CD4-positive, alpha-beta T cell treated with Interleukin-17A for 4 hours (primary cell): ENCODE measurements at places on chromosomes 13 and 19.

DNA sequence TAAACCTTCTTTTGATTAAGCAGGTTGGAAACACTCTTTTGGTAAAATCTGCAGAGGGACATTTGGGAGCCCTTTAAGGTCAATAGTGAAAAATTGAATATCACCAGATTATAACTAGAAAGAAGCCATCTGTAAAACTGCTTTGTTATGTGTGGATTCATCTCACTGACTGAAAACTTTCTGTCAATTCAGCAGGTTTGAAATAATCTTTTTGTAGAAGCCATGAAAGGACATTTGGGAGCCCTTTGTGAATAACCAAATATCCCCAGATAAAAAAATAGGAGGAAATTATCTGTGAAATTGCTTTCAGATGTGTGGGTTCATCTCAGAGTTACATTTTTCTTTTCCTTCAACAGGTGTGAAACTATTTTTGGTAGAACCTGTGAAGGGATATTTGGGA, 1690.7 kb downstream of the UQCRFS1 start:
- no peak for DNase-seq

DNA sequence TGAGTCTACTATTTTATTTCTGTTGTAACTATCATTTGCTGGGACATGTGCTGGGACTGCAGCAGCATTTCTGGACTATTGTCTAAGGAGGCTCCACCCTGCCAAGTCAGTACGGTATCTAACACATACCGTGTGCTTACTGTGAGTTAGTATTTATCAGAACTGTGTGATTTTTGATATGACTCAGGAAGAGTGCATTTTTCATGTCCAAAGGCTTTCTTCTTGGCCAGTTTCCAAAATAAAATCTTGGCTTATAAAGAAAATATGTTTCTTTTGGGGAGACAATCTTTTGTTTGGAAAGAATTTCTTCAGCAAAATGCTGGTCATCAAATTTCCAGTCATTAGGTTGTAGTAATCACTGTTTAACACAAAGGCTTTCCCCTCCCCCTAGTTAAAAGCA, 11.6 kb downstream of the PARP4 start:
- no peak for DNase-seq

GRCh38 chr13:51607165-51607564, 22.9 kb downstream of the WDFY2 start:
- no peak for DNase-seq

DNA sequence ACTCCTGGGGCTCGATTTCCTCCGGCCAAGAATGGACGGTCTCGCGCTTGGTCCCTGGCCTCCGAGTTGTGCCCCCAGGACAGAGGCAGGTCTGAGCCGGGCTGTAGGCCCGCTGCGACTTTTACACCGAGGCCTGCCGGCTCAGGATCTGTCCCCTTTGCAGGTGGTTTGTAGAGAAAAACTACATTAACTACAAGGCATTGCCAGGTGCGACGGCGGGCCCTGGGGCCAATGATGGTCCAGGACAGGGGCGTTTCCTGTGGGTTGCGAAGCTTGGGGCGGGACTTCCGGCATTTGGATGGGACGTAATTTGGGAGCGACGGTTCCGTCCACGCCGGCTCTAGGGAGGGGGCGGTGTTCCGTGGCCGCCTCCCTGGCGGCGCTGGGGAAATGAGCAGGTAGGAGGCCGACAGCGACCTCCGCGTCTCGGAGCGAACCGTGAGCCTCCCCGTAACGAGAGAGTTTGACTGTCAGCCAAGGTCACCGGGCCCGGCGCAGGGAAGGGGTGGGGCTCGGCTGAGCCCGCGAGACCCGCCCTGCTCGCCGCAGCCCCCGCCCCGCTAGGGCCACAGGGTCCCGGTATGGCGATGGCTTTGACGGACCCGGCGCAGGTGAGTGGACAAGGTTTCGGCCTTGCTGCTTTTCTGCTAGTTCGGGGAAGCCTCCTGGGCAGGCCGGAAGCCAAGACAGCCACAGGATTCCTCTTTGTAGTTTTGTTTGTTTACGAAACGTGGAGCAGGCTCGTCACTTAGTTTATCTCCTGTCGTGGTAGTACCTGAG, at the start of gene ZNF805:
Gene ZNF805, plus strand, starts transcription at position 322 of the 780 bp plus-strand sequence. Its CDS starts 260 bp downstream, at position 582.
- DNase-seq: peak; percentile 98

DNA sequence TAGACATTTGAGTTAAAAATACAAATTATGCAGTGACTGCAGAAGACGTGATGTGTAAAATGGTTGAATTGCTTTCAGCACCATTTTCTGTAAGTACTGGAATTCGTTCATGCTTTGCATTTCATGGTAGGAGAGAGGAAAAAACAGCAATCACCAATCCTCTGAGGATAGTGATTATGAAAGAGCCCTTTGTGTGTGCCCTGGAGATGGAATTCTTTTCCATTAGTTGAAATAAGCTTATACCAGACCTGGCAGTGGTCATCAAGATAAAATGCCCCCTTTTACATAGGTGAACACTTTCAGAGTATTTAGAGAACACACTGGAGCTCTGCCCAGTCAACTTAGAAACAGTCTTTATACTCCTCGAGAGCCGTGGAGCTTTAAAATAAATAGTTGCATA, 1.7 kb downstream of the CNMD start:
- DNase-seq: no peak

GRCh38 chr13:73820688-73821087, 313.5 kb downstream of the KLF12 start:
- no peak for DNase-seq

GRCh38 chr13:40910324-40911050, 108.6 kb downstream of the ELF1 start:
- no peak for DNase-seq

- DNase-seq: no peak
Measured at GRCh38 chr13:38582133-38582532, 104.7 kb upstream of the FREM2 start.

GRCh38 chr19:53485046-53486004, 17.8 kb downstream of the ZNF813 start:
- DNase-seq: no peak

DNA sequence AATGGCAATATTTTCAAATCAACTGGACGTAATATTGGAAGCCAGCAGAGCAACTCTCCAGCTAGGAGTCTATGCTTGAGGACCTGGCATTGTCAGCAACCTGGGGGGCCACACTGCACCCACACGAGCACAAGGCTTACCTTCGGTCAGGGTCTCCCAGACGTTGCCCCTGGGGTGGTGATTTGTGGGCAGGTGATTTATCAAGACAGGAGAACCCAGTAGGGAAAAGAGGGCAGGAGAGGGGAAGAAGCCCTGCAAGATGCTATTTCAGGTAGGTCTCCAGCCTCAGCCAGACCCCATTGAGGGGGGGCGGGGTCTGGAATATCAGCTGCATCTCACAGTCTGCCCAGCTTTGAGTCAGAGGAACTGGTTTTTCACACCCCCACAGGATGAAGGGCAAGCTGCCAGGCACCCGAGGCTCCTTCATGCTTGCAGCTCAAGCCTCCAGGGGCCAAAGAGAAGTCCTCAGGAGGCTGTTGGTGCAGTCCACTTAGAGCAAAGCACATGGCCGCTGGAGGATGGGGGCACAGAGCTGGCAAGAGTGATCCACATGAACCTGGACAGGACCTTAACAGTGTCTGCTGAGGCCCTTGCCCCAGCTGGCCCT, 80.9 kb upstream of the UQCRFS1 start:
- DNase-seq: no peak

DNA sequence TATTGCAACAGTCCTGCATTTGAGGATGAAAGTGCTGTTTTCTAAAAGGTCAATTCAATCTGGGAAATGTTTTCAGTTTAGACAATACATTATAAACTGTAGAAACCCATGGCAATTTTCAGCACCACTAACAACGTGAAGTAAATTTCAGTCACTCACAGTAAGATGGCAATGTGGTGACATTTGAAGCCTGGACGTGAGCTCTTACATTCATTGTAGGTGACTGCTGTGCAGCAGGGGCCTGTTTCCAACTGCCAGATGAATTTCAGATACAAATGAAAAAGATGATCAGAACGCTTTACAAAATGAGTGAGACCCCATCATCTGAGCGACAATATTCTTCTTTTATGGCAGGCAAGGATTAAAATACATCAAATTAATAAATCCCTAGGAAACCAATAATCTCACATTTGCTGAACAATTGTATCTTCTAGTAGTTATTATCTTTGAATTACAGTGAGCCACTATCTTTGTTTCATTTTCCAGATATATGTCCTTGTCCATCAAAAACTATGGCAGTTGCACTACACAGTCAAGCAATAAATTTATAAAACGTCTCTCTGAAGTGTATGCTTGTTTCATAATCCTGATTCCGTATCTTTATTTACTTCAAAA, 1816.8 kb downstream of the OLFM4 start:
- no peak for DNase-seq

DNA sequence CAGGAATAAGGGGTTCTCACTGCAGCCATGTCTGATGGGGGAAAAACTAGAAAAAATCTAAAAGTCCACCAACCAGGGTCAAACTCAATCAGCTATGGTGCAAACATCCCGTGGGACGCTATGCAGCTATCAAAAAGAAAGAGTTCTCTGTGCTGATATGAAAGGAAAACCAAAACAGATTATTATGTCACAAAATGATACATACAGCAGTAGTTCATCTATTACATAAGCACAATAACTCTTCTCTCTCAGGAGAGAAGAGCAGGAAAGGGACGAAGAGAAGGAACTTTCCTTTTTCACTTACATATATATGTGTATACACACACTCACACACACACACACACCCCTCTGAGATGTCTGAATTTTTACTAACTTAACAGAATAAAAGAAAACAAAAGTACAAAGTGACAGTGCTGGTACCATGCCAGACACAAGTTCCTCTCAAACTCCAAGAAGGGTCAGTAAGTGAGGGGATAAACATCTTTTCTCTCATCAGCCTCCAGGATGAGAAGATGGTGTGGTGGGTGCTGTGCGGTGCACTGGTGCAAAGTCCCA, 2.9 kb upstream of the FKRP start:
- no peak for DNase-seq

DNA sequence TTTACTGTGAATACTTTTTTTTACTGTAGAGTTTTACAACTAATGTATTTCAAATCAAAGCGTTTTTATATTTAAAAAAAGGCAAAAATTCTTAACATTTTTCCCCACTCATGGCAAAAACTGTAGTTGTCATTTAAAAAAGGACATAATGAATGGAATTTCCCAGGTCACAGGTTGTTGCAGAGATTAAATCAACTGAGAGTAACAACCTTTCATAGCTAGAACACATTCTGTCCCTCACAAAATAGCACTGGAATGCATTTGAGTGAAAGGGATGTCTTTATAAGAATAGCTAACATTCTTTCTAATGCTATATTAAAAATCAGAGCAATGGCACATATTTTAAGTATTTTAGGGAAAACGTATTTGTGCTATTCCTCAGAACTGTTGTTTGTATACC, 1393.3 kb upstream of the ATXN8OS start:
- DNase-seq: no peak

GRCh38 chr19:387777-388176, 21.2 kb downstream of the C2CD4C start:
- no peak for DNase-seq

DNA sequence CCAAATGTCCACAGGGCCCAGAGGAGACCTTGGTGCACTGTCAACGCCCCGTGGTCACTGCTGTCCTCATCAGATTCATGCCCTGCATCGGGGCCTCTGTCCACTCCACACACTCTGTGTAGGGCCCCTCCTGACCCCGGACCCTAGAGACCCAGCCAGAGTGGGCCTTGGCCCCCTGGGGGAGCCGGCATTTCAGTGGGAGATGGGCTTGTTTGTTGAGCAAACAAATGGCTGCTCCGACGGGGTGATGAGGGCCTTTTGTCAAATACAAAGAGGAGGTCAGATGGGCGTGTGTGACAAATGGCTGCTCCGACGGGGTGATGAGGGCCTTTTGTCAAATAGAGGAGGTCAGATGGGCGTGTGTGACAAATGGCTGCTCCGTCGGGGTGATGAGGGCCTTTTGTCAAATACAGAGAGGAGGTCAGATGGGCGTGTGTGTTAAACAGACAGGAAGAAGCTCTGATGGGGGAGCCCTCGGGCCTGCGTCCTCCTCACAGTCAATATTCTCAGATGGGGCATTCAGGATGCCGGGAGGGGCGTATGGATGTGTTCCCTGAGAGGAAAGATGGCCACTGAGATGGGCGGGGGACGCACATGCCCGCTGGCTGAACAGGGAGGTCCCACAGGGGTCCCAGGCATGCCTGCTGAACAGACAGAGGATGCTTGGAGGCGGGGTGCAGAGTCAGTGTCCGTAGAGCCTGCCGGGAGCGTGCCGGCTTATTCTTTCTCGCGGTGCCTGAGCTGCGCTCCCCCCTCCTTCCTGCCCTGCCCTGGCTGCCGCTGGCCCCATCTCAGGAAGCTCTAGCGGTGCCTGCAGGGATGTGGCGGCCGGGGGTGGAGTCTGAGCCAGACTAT, 36.3 kb downstream of the SMIM24 start:
- DNase-seq: no peak

DNA sequence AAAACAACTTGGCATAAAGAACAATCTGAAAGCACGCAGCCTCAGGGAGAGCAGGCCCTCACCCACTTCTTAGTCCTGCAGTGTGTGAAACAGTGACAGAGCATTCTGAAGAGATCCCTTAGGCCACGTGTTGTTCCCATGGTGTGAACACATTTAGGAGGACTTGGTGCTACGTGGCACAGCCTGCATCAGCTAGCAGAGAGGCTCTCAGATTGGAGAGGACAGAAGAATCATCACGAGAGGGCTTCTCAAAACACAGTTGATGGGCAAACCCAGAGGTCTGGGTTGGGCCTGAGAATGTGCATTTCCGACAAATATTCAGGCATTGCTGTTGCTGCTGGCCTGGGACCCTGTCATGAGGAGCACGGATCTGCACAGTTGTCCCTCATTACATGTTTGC, 26.1 kb upstream of the TFDP1 start:
- no peak for DNase-seq

- no peak for DNase-seq
Measured at GRCh38 chr19:47378246-47378645, 29.1 kb downstream of the DHX34 start.

GRCh38 chr19:1567116-1567847, 843 bp downstream of the MEX3D start:
- peak; percentile 16 for DNase-seq

DNA sequence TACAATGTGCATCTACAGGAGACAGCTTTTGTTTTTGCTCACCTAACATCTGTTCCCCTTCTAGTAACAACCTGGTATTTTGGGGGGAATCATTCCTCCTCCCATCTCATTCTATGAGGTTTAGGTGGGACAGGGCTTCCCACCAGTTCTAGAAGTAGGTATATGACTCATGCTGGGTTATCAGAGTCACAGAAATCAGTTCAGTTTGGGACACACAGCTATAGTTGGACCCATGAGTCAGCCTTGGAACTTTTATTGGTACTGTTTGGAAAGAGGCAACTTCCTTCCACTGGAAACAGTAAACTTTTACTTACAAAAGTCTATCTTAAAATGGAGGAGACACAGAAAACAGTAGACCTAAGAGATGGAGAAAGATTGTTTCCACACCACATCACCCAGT, 185.5 kb downstream of the DNAJC3 start:
- DNase-seq: no peak

DNA sequence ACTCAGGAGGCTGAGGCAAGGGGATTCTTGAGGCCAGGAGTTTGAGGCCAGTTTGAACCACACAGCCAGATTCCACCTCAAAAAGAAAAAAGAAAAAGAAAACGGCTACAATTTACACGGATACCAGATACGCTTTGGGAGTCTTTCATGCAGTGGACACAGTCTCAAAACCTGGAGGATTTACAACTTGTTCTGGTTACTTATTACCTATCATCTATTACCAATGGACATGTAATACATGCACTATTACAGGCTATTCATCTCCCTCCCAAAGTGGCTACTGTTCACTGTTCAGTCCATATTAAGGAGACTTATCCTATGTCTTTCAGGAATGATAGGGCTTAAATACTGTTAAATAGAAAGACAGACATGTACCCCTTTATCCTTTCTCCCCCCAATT, 33.3 kb downstream of the ZNF823 start:
- no peak for DNase-seq

GRCh38 chr13:114067381-114067885, 65.0 kb downstream of the RASA3 start:
- peak; percentile 37 for DNase-seq

GRCh38 chr19:28425046-28425931, 787.7 kb downstream of the UQCRFS1 start:
- DNase-seq: no peak
